ENCODE measurements at places on chromosomes 1 and 21. TPM values are rescaled to one million over a fixed set of nuclear protein-coding genes. Genes with fewer than 3 reads are reported as not detected.
A peak's percentile ranks its signal among the peaks of the same experiment; 100 is the strongest.

The TSSK3 gene
- total RNA-seq, result 1.4 TPM

The C1orf53 gene
- 2.0 TPM for total RNA-seq

The C1orf116 gene
- under 0.01 TPM for total RNA-seq

- no peak overlapping the region for H3K4me3 ChIP-seq
- H3K27ac ChIP-seq, result no peak overlapping the region
- DNase-seq, result no peak
These were observed 235.3 kb downstream of the FAF1 start for GRCh38 chr1:50724626-50725286.

DNA sequence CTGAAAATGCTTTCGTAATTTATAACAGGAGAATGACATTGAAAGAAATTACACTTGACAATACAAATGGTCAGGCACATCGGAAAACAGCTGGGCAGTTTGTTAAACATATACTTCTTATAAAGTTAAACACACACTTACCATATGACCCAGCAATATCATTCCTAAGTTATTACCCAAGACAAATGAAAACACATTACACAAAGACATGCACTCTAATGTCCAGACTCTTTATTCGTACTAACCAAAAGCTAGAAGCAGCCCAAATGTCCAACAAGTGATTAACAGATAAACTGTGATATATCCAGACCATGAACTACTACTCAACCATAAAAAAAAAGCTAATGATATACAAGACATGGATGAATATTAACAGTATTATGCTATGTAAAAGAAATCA lies 8.5 kb downstream of the AKT3 start:
- H3K36me3 ChIP-seq, result no peaks in the 10 kb centered on the region
- no peaks in the 10 kb centered on the region for H3K27me3 ChIP-seq
- no peak overlapping the region for H3K4me3 ChIP-seq
- DNase-seq, result no peak
- no peaks in the 10 kb centered on the region for H3K4me1 ChIP-seq

DNA sequence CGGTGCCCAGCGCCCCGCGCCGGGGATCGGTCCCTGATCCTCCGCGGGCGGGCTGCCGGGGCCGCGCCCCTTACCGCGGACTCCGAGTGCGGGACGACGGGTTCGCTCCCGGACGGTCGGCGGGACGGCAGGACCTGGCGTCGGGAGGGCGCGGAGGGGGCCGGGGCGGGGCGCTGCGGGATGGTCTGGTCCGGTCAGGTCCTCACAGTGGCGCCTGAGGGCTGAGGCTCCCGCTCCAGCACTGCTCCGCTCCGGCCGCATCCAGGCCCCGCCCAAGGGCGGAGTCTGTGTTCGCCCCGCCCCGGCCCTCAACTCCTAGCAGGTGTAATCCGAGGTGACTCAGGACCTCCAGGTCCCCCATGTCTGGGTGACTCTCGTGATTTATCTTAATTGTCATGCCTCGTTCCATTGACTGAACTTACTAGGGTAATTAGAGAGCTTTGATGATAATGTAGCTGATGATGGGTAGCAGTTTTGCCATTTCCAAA lies at the start of gene RAB3B:
TSS of gene RAB3B (minus strand) at position 223 of the 488 bp plus-strand sequence. CDS start 13,583 bp downstream, outside the sequence.
- H3K27ac ChIP-seq, result no peak within 1 kb of the TSS
- H3K4me3 ChIP-seq, result peak within 1 kb of the TSS; percentile 72
- H3K27me3 ChIP-seq, result peaks cover 3% of the 10 kb centered on the region
- H3K4me1 ChIP-seq, result no peaks in the 10 kb centered on the region
- peak; percentile 71 for DNase-seq

DNA sequence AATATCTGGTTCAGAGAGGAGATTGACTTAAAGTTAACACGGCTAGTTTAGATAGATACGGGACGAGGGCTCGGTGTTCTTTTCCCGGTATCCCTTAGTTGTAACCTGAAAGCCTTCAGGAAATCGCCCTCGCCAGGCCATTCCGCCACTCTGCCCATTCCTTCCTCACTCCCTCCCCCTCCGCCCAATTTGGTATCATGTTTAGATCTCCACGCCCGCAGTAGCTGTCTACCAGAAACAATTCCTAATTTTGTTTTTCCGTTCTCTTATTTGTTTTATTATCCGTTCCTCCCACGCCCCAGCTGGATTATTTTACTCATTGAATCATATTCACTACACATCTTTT lies 685 bp upstream of the VAMP4 start:
- H3K4me3 ChIP-seq, result peak overlapping the region; percentile 90
- H3K4me1 ChIP-seq, result no peaks in the 10 kb centered on the region
- H3K36me3 ChIP-seq, result no peaks in the 10 kb centered on the region
- peak overlapping the region; percentile 98 for H3K27ac ChIP-seq
- DNase-seq, result no peak

Data from breast epithelium (tissue), 4 donors.